ENCODE measurements at places on chromosomes 2 and 18.

DNA sequence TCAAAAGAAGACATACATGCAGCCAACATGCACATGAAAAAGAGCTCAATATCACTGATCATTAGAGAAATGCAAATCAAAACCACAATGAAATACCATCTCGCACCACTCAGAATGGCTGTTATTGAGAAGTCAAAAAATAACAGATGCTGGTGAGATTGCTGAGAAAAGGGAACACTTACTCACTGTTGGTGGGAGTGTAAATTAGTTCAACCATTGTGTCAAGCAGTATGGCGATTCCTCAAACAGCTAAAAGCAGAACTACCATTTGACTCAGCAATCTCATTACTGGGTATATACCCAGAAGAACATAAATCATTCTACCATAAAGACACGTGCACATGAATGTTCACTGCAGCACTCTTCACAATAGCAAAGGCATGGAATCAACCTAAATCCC, 95.5 kb upstream of the XIRP2 start:
- no peak for DNase-seq

DNA sequence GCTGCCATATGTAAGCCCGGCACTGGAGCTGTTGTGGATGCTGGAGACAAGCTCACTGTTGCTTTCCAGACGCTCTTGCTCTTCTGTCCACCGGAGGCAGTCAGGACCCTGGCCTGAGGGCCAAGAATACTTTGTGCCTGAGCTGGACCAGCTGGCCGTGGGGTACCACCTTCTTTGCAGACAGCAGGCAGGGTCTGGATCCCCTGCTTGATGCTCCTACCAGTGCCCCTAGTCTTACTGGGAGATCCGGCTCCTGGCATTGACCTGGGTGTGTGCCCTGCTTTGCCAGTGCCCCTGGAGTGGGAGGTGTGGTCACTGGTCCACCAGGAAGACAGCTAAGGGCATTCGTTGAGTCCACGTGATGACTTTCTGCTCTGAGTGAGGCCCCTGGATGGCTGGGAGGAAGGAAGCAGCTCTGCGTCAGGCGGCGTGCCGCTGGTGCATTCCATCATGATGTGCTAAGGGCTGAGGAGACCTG, 59.3 kb downstream of the LRRFIP1 start:
- DNase-seq = no peak

DNA sequence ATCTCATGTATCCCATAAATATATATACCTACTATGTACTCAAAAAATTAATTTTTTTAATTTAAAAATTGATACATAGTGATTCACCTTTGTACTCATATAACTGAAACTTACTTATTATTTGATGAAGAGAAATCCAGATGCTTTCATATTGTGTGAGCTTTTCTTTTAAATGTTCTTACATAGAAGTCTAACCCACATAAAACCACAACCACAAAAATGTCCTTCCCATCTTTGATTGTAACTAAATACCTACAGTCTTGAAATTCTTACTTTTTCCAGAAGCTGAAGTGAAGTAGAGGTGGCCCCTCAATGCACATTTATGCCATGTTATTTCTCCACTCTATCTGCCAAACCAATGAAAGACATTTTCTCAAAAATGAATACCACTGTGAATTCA, 117.9 kb upstream of the COL5A2 start:
- no peak for DNase-seq

DNA sequence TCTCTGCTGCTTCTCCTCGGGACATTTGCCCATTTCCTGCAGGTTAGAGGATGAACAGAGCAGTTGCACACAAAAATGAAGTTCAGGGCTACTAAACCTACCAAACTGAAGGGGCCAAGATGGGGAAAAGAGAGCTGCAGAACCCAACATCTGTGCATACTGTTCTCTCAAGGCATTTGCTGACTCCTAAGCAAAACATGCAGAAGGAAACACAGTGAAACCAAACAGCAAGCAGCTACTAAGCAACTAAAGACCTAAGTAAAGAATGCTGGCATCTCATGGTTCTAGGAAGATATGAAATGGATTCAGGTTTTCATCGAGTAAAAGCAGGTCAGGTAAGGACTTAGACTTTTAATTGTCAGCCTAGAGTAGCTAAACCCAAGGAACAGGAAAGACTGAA, 111.9 kb upstream of the SYT4 start:
- DNase-seq = no peak

- DNase-seq = peak; percentile 18
These were observed 810.1 kb upstream of the POU3F3 start for GRCh38 chr2:104043864-104044263.

DNA sequence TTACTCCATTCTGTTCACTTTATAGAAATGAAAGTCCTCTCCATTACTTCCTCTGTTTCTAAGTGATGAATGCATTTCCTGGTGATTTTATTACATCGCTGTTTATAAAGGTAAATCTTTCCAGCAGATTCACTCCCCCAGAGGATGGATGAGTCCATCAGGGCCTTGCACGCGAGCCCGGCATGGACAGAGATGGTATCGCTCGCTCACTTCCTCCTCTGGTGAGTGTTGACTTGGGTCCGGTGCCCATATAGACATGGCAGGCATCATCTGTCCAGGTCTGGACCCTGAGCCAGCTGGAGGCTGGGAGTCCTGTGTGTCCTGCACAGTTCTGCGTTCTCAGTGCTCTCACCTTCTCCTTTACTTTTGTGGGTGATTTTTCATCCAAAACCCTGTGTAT, 733.6 kb upstream of the SALL3 start:
- DNase-seq = no peak

GRCh38 chr2:854460-854859, 96.2 kb upstream of the SNTG2 start:
- DNase-seq = no peak

DNA sequence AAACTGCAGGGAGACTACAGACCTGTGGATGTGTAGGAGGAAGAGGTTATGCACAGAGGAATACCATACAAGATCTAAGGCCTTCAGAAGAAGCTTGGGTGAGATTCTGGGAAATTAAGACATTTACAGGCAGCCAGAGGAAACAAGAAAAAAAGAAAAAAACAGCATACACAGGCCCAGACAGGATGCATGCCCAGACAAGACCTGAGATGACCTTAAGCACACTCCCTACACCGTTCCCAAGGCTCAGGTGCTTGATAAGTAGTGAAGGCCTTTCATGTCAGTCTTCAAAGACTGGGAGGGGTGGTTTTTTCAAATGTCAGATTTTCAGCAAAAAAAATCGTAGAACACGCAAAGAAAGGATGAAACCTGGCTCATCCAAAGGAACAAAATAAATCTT, 83.0 kb downstream of the CCDC138 start:
- DNase-seq = no peak

DNA sequence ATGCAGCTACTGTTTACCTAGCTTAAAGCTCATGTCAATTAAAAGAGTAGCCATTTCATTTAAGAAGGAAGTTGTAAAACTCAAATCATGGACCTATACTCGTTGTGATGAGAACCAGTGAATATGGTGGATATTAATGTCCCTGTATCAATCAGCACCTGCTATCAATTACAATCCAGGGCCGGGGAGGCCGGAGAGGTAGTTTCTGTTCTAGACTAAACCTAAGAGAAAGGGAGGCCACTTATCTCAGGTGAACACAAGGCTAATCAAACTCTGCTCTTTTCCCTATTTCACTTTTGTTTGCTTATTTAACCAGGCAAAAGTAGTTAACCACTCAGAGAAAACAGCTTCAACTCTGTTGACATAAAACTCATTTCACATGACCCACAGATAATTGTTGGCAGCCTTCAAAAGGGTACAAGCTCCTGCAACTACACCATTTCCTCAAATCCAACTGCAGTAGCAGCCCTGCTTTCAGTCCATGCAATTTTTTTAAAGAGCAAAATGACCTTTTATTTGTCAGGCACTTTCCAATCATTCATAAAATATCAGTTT, 27.8 kb upstream of the SLC9A2 start:
- DNase-seq = no peak

GRCh38 chr2:91748902-91749301, 3057.4 kb downstream of the RPIA start:
- DNase-seq = no peak

DNA sequence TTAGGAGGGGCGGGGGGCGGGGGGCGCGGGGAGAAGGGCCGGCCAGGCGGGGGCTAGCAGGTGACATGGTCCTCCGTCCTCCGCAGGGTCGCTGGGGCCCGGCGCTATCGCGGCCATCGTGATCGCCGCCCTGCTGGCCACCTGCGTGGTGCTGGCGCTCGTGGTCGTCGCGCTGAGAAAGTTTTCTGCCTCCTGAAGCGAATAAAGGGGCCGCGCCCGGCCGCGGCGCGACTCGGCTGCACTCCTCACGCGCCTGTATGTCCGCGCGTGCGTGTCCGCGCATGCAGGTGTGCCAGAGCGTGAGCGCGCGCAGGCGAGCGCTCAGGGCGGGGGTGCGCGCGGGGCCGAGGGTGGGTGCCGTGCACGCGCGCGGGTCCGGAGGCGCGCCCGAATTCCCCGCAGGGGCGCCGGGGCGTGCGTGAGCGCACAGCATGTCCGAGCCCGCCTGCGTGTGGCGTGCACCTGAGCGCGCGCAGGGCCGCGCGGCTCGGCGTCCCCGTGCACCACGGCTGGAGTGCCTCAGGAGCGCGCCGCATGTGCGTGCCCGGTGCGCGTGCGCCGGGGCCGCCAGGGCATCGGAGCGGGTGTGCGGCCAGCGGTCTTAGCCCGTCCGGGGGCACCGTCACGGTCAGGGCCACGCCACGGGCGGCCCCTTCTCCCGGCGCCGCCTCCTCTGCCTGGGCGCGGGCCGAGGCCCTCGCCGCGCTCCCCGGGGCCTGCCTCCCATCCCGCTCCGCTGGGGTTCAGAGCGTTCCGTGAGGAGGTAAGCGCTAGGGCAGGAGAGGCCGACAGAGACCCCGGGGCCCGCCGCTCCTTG, 6.3 kb downstream of the SNORC start:
- DNase-seq = peak; percentile 9

GRCh38 chr2:165479856-165480255, 10.4 kb downstream of the CSRNP3 start:
- DNase-seq = no peak

DNA sequence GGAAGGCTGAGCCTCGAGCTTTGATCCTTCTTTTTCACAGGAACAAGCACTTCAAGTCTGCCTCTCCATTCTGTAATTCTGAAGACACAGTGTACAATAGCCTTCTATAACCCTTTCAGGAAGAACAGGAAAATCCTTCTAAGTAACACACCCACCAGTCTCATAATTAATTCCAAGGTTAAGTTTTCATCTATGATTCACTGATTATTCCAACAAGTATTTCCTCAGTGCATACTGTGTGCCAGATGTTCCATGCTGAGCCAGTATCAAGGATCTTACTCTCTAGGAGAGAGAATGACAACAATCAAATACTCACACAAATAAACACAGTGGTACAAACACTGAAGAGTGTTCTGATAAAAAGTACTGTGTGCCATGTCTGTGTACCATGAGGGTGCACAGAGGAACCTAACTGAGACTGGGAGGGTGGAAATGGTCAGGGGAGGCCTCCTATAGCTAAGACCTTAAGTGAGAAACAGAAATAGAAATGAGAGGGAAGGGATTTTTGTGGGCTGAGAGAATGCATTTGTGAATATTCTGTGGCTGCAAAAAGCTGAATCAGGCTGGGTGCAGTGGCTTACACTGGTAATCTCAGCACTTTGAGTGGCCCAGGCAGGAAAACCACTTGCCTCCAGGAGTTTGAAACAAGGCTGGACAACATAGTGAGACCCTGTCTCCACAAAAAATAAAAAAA, 7.3 kb upstream of the MTLN start:
- no peak for DNase-seq

GRCh38 chr2:200483729-200484198, 26.1 kb downstream of the KCTD18 start:
- peak; percentile 44 for DNase-seq

DNA sequence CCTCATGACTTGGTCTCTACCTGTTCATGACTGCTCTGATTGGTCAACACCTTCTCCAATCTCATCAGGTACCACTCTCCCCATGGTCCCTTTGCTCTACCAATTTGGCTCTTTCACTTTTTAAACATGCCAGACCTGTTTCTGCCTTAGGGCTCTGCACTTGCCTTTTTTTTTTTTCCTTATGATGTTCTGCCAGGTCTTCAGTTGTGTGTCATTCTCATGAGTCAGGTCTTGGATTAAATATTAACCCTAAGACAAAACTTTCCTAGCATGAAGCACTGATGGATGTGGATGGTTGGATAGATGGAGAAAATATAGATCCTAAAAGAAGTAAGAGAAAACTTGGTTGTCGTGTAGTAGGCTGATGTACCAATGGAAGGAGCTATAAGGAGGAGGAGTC, 219.3 kb downstream of the TTC32 start:
- DNase-seq = no peak

DNA sequence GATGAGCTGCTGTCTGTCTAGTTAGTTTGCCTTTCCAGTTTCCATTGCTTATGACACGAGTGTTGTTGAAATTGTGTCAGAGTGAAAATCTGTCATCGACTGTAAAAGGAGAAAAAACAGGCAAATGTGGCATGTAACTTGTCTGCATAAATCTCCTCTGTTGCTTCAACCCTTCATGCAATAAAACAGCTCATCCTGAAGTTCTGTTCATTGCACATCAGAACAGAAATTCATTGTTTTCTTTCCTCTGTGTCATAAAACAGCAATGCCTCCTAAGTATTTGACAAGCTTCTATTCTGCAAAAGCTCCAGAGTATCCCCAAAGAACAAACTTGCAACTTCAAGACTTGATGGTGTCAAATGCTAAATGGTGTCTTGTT, 432.1 kb downstream of the MEIS1 start:
- DNase-seq = no peak

GRCh38 chr2:239061824-239062570, 214.1 kb downstream of the TWIST2 start:
- no peak for DNase-seq

DNA sequence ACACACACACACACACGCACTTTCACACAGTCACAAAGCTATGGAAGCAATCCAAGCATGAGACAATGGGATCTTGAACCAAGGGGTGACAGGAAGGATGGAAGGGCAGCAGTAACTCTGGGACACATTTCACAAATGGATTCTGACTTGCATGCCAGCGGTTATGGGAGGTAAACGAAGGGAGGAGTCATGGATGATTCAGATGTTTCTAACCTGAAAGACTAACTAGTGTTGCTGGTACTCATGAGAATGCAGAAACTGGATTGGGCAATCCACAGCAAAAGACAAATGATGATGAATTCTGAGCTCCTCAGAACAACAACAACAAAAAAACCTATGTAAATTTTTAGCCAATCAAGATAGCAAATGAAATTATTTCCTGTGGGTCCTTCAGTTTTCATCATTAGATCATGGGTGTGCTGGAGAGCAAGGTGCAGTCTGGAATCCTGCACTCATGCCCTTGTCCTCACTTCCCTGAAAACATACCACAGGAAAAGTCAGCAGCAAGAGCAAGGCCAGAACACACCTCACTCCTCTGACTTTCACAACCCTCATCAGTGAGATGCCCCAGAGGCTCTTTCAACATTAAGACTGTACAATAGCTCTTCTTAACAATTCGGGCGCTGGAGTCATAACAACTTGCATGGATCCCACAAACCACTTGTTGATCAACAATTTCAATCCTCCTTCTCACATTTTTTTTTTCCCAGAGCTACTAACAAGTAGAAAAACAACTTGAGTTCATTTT, 32.6 kb downstream of the ABCA12 start:
- no peak for DNase-seq
